ENCODE measurements at places on chromosomes 1 and 21. TPM values are rescaled to one million over a fixed set of nuclear protein-coding genes. Genes with fewer than 3 reads are reported as not detected.

CNKSR1 gene
- 0.19 TPM for total RNA-seq

LAD1 gene
- under 0.01 TPM for total RNA-seq

SPRR2A gene
- not detected for total RNA-seq

IFI44L gene
- 22.8 TPM for total RNA-seq

SLAMF7 gene
- not detected for total RNA-seq

CELA2B gene
- not detected for total RNA-seq

SZRD1 gene
- 48.9 TPM for total RNA-seq

CYP4A11 gene
- not detected for total RNA-seq

ZNF670 gene
- total RNA-seq = 2.3 TPM

LRRC42 gene
- total RNA-seq = 26.5 TPM

ABCG1 gene
- total RNA-seq = 5.2 TPM

RHEX gene
- not detected for total RNA-seq

LEMD1 gene
- total RNA-seq = not detected

CELA2A gene
- total RNA-seq = 0.28 TPM

KRTAP12-2 gene
- total RNA-seq = not detected

ARMH1 gene
- total RNA-seq = 0.28 TPM

CKS1B gene
- total RNA-seq = 40.9 TPM

MYCL gene
- 2.3 TPM for total RNA-seq

SGIP1 gene
- 22.4 TPM for total RNA-seq

KRTAP19-3 gene
- total RNA-seq = not detected

CELSR2 gene
- total RNA-seq = 2.5 TPM

SH3BGR gene
- total RNA-seq = 3.3 TPM

PLCH2 gene
- total RNA-seq = under 0.01 TPM

FCAMR gene
- not detected for total RNA-seq

STUM gene
- not detected for total RNA-seq

NCAM2 gene
- total RNA-seq = 11.6 TPM

CLIC6 gene
- total RNA-seq = not detected

MAP10 gene
- 0.96 TPM for total RNA-seq

KLHDC9 gene
- 0.28 TPM for total RNA-seq

NMNAT1 gene
- 19.9 TPM for total RNA-seq

OR6F1 gene
- not detected for total RNA-seq

ITSN1 gene
- 64.8 TPM for total RNA-seq

OR2L8 gene
- total RNA-seq = not detected

ZNF683 gene
- not detected for total RNA-seq

MROH7 gene
- total RNA-seq = 0.28 TPM

CLCA1 gene
- total RNA-seq = not detected

ROR1 gene
- total RNA-seq = 7.3 TPM

TP73 gene
- not detected for total RNA-seq

GUCA2A gene
- not detected for total RNA-seq

SERINC2 gene
- 3.6 TPM for total RNA-seq

TRMT1L gene
- total RNA-seq = 31.3 TPM

GRHL3 gene
- under 0.01 TPM for total RNA-seq

TAS1R1 gene
- not detected for total RNA-seq

DNALI1 gene
- total RNA-seq = 5.0 TPM

PIGR gene
- under 0.01 TPM for total RNA-seq

PRKAA2 gene
- 6.8 TPM for total RNA-seq

Data from regular cardiac myocyte (primary cell).